ENCODE measurements at places on chromosomes 4 and X. TPM values are rescaled to one million over a fixed set of nuclear protein-coding genes. Genes with fewer than 3 reads are reported as not detected.

TSPAN6 gene
- total RNA-seq, result 40.5 TPM

GRIPAP1 gene
- total RNA-seq, result 34.5 TPM

DMD gene
- total RNA-seq, result 7.0 TPM

SLC10A6 gene
- total RNA-seq, result under 0.01 TPM

GLOD5 gene
- total RNA-seq, result not detected

AGTR2 gene
- total RNA-seq, result not detected

SAGE1 gene
- not detected for total RNA-seq

RRH gene
- 0.09 TPM for total RNA-seq

SPANXN4 gene
- total RNA-seq, result not detected

RS1 gene
- total RNA-seq, result not detected

CTAG1B gene
- total RNA-seq, result not detected

P2RY4 gene
- total RNA-seq, result 0.09 TPM

FMR1NB gene
- not detected for total RNA-seq

CT45A3 gene
- total RNA-seq, result not detected

GAB1 gene
- 9.4 TPM for total RNA-seq

LINC00632 gene
- total RNA-seq, result 1.1 TPM

SLC6A14 gene
- total RNA-seq, result not detected

PRR32 gene
- not detected for total RNA-seq

TNMD gene
- not detected for total RNA-seq

ABCG2 gene
- 1.7 TPM for total RNA-seq

SPANXD gene
- not detected for total RNA-seq

CXCL1 gene
- 33.4 TPM for total RNA-seq

F8A2 gene
- total RNA-seq, result not detected

CTAG2 gene
- total RNA-seq, result not detected

IQSEC2 gene
- total RNA-seq, result 3.1 TPM

ZRSR2 gene
- 5.1 TPM for total RNA-seq

FAAH2 gene
- 0.09 TPM for total RNA-seq

ADGRG2 gene
- 0.09 TPM for total RNA-seq

CCKAR gene
- total RNA-seq, result not detected

Data from endothelial cell of coronary artery (primary cell).